Dorsolateral prefrontal cortex (tissue), 122 donors: ENCODE measurements at places on chromosomes 13 and 19.

- no peak for DNase-seq
Observed at GRCh38 chr19:47331931-47332547, at the start of gene C5AR2. C5AR2 (plus strand) TSS chr19:47332175; CDS start chr19:47340800, 8,625 bp downstream.

DNA sequence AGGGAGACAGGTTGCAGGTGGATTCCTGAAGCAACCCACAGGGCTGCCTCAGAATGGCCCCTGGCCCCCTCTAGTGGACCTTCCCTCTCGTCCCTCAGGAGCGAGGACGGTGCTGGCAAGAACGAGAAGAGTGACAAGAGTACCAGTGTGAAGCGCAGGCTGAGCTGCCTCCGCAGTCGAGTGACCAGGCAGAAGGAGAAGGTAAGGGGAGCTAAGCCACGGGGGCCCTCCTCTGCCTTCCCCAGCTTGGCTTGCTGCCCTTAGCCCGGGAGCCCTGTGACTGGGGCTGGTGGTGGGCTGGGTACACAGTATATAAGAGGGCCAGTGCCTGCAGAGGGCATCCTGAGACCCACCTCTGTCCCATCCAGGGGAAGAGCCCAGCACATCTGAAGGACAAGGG, 34.0 kb downstream of the ARHGEF18 start:
- DNase-seq = no peak

- DNase-seq = no peak
Observed at GRCh38 chr19:16943942-16944625, 55.3 kb downstream of the F2RL3 start.

DNA sequence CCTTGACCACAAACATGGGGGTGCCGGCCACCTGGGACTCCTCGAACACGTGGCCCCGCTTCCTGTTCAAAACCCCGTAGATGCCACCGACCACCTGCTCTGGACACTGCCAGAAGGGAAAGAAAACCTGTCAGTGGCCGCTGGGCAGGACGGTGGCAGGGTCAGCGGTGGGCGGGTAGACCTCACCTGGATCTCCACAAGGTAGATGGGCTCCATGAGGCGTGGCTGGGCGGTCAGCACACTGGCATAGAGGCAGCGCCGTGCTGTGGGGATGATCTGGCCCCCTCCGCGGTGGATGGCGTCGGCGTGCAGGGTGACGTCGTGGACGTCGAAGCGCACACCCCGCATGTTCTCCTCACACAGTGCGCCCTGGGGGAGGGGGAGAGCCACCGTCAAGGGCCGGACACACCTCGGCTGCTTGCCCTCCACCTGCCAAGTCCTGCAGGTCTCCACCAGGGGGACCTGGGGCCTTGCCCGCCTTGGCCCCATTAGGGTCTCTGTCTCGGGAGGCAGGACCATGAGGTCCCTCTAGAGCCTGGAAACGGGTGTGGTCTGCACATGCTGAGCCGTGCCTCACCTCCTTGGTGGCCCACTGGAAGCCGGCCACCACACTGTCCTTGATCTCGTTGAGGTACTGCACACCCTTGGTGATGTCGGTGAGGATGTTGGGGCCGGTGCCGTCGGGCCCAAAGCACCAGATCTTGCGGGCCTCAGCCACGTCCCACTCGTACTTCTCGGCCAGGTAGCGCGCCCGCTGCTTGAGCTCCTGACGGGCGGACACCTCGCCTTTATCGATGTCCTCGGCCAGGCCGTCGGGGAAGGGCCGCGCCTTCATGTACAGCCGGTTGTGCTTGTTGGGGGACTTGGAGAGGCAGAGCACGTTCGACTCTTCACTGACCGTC, 6.6 kb upstream of the DAPK3 start:
- DNase-seq = no peak

DNA sequence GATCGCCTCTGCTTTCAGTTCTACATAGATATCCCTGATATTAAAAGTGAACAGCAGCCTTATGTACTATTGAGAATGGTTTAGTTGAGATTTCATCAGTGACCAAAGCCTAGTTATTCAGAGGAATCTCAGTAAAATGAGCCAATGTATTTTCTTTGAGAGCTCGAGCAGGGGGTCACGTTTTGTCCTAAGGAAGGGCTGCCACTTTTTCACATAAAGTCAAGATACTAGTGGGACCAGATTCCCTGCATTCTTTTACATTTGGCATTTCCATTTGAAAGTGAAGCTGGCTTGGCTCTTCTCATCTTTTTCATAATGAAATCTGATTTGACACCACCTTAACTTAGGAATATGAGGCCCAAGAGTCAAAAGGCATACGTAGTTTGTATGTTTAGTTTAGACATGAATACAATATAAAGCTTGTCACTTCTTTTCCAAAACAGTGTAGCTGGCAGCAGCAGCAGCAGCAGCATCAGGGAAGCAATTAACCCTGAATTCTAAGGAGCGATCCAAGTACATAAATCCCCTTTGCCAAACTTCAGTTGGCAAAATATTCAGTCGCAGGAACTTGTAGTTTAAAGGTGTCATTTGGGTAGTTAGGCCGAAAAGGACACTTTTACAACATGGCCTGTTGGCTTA, 1752.2 kb upstream of the PCDH20 start:
- DNase-seq = no peak
